ENCODE measurements at places on chromosomes 1 and 21. TPM values are rescaled to one million over a fixed set of nuclear protein-coding genes. Genes with fewer than 3 reads are reported as not detected.

DNA sequence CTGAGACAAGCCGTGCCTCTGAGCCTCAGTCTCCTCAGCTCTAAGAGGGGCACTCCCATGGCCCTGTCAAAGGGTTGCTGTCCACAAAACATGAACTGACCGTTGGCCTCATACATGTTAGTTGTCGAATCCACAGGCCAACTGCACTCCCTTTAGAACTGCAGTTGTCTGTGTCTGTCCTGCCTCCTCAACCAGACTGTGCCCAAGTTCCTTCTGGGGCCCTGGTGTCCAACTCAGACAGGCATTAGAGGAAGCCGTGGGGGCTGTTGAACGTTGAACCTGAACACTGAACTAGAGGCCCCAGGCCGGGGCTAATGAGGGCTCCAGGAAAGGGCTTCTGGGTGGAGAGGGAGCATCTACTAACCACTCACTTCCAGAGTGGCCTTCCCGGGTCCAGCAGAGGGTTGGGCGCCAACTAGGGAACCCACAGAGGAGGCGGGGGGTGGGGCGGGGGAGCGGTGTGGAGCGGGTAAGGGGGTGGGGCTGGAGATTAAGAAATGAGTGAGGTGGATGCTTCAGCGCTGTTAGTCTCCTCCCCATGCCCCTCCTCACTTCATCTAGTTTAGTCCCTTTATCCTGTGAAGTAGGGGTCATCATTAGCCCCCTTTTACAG lies at the start of gene RAB42:
Gene RAB42 (plus strand): TSS at position 558 of the 613 bp plus-strand sequence. CDS start 247 bp downstream, outside the sequence.
- H3K27ac ChIP-seq: no peak within 1 kb of the TSS
- no peaks in the 10 kb centered on the region for H3K27me3 ChIP-seq
- no peaks in the 10 kb centered on the region for H3K4me1 ChIP-seq
- no peaks in the 10 kb centered on the region for H3K36me3 ChIP-seq
- peak within 1 kb of the TSS; percentile 53 for H3K4me3 ChIP-seq

DNA sequence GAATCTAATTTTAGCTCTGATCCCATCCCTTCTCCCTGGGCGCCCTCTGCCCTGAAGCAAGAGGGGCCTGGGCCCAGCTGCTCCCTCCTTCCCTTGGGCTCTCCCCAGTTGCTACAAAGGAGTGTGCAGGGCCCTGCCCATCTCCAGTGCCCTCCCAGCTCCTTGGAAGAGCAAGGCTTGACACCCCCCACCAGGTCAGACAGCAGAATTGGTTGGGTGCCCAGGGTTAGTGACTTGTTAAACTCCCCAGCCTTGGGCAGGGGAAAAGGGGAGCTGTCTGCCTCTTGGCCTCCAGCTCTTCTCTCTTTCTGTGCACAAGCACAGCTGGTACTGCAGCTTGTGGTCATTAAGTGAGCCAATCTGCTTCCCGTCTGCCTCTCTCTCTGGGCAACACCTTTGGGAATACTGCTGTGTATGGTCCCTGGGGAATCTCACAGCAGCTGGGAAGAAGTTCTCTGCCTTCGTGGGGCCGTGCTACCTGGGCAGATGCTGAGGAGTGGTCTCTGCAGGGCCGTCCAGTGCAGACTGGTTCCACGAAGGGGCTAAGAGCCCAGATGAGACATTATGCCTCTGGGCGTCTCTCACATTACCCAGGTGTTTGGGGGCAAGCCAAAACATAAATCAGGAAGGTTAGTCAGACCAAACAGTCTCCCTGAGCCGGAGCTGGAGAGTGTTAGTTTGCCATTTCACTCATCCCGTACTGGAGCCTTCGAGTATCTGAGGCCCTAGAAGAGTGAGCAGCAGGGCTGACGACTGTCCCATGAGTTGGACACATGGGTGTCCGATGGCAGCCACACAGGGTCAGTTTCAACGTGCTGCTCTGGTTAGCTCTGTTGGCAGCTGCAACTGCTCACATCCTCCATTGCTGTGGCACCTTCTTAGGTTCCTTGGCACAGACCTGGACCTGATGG lies 37.3 kb downstream of the TMEM53 start:
- H3K4me1 ChIP-seq: no peaks in the 10 kb centered on the region
- H3K27me3 ChIP-seq: no peaks in the 10 kb centered on the region
- H3K4me3 ChIP-seq: no peak overlapping the region
- H3K27ac ChIP-seq: no peak overlapping the region

DNA sequence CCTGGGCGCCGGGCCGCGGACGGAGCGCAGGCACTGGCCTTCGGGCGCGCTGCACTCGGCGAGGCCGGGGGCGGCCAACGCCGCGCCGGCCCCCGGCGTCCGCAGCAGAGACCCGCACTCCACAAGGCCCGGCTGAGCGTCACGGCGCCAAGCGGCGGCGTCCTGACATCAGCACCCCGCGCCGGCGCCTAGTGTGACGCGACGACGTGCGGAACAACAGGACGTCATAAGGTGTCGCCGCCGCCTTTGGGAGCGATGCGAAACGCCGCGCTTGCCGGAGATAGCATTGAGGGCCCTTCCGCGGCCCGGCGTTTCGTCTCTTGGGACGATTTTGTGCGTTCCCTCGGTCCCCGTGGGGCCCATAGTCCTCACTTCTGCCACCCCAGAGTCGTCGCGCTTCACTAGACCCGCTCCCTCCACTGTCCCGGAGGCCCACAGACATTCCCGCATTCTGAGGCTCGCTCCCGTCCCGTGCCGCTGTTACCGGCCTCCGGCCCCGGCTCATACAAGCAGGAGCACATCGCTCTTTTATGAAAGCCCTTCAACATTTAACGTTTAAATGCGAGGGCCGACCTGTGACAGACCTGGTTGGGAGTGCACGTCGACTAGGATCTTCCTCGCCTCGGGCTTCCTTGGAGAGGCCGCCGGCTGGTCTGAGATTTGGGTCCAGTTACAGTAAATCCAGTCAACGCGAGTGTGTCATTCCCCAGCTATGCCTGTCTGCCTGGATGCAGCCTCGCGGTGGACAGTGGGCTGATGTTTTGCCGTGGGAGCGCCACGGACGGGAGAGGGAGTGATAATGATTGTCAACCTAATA lies at the start of gene SSU72:
Gene SSU72 (minus strand): TSS at position 143 of the 817 bp plus-strand sequence. CDS start 306 bp downstream, outside the sequence.
- no peaks in the 10 kb centered on the region for H3K36me3 ChIP-seq
- peak within 1 kb of the TSS; percentile 74 for H3K4me3 ChIP-seq
- no peaks in the 10 kb centered on the region for H3K27me3 ChIP-seq
- H3K27ac ChIP-seq: peak within 1 kb of the TSS; percentile 95

DNA sequence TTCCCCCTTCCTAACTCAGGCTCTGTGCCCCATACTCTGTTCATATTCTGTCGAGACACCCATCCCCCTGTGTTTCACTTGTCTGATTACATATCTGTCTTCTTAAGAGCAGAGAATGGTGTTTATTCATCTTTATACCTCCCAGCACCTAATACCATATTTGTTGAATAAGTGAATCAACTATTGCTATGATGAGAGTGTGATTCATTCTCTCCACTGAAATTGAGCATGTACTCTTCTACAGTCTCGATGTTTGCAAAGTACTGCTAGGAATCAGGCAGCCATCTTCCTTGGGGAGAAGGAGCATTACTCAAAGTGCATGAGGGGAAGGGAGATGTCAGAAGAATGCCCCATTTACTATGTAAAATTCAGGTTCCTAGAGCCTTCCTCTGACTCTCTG lies 27.0 kb downstream of the TBX15 start:
- H3K27me3 ChIP-seq: no peaks in the 10 kb centered on the region
- H3K27ac ChIP-seq: no peak overlapping the region
- no peaks in the 10 kb centered on the region for H3K36me3 ChIP-seq
- no peak for DNase-seq

DNA sequence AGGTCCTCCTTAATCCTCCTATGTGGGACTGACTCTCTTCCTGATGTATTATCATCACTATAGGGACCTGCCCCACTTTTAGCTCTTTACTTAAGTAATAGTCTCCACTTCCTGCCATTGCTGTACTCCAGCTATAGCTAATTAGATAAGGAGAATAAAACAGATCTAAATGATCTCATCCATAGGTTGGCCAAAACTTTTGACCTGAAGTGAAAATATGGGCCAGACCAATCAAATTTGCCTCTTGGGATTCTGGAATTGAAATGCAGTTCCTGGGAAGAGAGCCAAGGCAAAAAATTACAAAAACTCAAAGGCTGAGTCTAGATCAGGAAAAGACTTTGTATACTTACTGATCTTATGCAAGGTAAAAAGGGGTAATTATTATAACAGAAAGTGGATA lies 36.1 kb upstream of the PDE4B start:
- H3K27ac ChIP-seq: no peak overlapping the region
- no peak overlapping the region for H3K4me3 ChIP-seq
- no peaks in the 10 kb centered on the region for H3K4me1 ChIP-seq
- H3K27me3 ChIP-seq: no peaks in the 10 kb centered on the region
- H3K36me3 ChIP-seq: no peaks in the 10 kb centered on the region

The PCP4 gene
- total RNA-seq: 3.2 TPM

Measured in aorta (tissue), 5 donors.